GM23248 (cell line): ENCODE measurements at places on chromosomes 12 and 14. TPM values are rescaled to one million over a fixed set of nuclear protein-coding genes. Genes with fewer than 3 reads are reported as not detected.
A peak's percentile ranks its signal among the peaks of the same experiment; 100 is the strongest.

DNA sequence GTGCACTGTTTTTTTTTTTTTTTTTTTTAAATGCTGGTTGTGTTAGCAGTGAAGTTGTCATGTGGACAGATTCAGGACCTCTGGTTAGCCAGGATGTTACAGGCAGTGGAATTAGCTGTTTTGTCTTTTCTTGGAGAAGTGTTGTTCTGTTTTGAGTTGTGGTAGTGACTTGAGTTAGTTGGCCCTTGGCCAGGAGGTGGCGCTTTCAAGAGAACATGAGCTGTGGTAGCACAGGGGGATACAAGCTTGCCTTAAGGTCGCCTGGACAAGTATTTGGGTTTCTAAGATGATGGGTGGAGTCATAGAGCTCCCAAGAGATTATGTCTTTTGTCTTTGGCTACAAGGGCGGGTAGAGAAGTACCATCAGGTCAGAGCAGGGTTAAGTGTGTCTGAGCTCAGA, 33.3 kb upstream of the CCDC198 start:
- no peak for DNase-seq

DNA sequence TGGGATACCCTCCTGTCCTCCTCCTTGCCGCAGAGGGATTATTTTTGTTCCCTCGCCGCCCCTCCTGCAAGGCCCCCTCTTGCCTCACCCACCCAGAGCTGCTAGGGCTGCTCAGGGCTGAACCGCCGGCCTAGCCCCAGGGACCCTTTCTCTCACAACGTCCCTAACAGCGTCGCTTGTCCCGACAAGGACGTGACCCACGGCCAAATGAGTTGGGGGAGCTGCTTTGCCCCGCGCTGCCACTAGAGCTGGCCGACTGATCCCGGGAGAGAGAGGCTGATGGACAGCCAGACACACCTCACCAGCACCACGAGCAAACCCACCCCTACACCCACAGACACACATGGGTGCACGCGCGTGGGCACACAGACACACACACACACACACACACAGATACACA, 154.6 kb upstream of the ALG10B start:
- no peak for DNase-seq

- DNase-seq, result no peak
Observed at GRCh38 chr12:58496411-58497190, 423.7 kb downstream of the LRIG3 start.

GRCh38 chr12:58416236-58416635, 474.9 kb downstream of the ATP23 start:
- DNase-seq, result peak; percentile 85

- DNase-seq, result peak; percentile 93
Observed at GRCh38 chr12:124727264-124727800, 136.3 kb downstream of the SCARB1 start.

GRCh38 chr14:30193845-30194501, 266.3 kb upstream of the PRKD1 start:
- DNase-seq, result peak; percentile 94

- DNase-seq, result no peak
Observed at GRCh38 chr12:39626033-39626814, 6.6 kb upstream of the ABCD2 start.

DNA sequence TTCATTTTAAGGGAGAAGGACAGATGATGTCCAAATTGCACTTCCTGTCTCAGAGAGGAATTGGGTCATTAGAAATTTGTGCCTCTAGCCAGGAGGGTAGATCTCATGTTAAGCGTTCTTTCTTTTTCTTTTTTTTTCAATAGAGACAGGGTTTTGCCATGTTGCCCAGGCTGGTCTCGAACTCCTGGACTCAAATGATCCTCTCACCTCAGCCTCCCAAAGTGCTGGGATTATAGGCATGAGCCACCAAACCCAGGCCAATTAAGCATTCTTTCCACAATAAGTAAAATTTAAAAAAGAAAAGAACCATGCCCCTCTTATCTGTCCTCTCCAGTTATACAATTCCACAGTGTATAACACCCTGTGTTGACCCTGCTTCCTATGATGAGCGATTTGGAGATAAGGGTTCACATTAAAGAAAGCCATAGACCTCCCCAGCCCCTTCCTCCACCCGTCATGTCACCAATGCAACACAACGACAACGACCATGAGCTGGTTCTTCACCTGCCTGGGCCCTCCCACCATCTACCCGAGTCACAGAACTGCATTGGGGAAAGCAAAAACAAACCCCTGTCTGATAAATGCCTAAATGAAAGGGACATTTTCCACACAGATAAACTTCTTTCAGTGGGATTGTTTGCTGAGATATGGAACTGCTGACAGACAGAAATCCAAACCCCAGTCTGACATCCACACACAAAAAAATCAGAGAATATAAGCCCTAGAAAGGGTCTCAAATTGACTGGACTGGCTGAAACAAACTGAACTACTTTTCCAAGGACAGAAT, 37.3 kb downstream of the SSH1 start:
- DNase-seq, result no peak

DNA sequence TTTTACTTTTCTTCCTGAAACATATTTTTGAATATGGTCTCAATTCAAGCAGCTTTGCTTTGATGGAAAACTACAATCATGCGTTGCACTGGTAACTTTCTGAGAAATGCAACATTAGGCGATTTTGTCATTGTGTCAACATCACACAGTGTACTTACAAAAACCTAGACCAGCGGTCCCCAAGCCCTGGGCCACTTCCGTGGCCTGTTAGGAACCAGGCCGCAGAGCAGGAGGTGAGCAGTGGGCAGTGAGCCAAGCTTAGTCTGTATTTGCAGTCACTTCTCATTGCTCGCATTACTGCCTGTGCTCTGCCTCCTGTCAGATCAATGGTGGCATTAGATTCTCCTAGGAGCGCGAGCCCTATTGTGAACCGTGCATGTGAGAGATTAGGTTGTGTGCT, 163.7 kb upstream of the NOVA1 start:
- DNase-seq, result no peak

The ASCL1 gene
- not detected in 2 replicates for total RNA-seq

DNA sequence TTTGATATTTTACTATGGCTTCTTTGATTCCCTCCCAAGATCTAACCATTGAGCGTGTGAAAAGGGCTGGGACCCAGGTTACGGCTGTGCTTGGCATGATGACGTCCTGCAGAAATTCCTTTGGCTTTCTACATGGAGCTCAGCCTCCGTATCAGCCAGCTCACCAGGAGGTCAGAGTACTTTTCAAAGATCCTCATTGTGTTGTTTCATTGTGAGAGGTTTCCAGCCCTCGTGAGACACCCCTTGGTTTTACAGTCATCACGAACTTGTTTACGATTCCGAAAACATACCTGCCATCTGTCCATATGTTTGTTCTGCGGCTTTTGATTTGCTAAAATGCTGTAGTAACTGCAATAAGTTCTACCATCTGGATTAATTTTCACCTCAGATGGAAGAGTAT, 453.1 kb downstream of the TMEM121 start:
- no peak for DNase-seq

GRCh38 chr14:103273145-103273744, 60.8 kb upstream of the EIF5 start:
- DNase-seq, result peak; percentile 23
